Natural killer cell (primary cell): ENCODE measurements at places on chromosomes 12 and 14.

DNA sequence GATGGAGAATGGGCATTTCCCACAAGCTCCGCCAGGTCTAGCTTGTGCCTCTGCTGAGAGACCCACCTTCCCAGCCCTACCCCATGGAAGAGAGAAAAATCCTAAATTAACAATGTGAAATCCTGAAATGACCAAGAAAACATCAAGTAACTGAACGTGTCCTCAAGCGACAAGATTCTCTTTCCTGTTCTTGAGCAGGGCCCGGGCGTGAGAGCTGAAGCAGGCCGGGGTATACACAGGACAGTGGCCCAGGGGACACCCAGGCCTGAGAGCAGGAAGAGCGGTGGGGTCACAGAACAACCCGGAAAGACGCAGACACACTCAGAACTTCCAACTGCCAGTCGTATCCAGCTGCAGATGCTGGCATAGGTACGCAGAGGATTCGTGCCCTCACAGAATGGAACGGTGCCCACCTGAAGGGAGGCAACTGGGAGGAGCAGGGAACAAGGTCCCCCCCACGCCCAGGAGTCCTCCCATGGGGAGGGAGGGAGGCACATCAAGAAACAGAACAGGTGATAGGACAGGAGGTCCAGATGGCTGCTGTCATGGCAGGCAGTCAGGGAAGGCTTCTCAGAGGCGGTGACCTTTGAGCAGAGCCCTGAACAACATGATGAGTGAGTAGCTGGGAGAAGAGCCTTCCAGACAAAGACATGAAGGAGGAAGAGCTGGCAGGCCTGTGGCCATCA, 9.1 kb downstream of the RIMBP2 start:
- DNase-seq: no peak

DNA sequence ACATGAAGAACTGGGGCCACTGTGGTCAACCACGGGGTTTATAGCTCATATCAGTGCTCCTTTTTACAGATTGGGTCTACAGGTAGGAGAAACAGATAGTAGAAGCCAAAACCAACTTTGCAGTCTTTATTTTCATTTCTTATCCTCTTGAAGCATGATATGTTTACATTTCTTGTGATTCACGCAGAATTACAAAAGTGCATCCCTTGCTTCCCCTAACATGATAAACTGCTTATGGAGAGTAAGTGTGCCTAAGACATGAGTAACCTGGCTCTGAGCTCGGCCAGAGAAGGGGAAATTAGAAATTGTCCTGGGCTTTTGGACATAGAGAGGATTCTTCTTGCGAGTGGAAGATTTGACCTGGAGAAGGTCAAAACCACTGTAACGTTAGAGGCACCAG, 18.4 kb downstream of the PWP1 start:
- DNase-seq: no peak

- DNase-seq: no peak
Measured at GRCh38 chr14:90760078-90760444, 56.2 kb downstream of the TTC7B start.

GRCh38 chr12:110600254-110600653, 13.7 kb upstream of the TCTN1 start:
- DNase-seq: no peak

- DNase-seq: no peak
Measured at GRCh38 chr14:41773536-41774279, 167.0 kb downstream of the LRFN5 start.

DNA sequence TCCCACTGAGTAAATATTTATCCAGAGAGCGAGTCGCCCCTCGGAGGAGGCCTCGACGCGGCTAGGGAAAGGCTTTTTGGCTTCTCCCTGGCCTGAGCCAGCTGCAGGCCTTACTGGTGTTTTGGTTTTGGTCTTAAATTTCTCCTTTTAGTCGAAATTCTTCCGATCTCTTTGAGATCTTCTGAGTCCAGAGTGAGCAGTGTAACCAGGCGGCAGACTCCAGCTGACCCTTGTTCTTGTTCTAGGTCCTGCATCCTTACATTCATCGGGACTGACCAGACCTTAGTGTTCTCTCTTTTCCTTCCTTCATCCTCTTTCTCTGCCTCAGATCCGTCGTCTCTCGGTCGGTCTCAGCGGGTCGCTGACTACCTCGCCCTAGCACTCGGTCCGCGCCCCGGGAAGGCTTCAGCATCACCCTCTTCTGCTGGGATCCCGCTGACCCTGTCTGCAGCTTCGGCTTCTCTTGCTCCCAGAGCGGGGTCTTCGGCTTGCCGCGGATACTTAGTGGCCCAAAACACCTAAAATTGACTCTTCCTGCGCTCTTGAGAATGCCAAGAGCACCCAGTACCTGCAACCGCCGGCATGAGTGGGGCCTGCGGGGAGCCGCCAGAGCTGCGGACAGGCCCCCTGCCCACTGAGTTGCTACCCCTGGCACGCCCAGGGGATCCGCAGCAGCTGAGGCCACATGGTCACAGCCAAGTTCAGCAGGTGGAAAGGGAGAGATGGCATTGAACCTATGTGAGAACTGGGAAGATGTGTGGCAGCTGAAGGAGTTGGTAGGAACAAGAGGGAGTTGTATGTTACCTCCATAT, 2.4 kb upstream of the PAX9 start:
- DNase-seq: no peak

GRCh38 chr12:116537101-116537904, 21.9 kb upstream of the MAP1LC3B2 start:
- DNase-seq: peak; percentile 31

DNA sequence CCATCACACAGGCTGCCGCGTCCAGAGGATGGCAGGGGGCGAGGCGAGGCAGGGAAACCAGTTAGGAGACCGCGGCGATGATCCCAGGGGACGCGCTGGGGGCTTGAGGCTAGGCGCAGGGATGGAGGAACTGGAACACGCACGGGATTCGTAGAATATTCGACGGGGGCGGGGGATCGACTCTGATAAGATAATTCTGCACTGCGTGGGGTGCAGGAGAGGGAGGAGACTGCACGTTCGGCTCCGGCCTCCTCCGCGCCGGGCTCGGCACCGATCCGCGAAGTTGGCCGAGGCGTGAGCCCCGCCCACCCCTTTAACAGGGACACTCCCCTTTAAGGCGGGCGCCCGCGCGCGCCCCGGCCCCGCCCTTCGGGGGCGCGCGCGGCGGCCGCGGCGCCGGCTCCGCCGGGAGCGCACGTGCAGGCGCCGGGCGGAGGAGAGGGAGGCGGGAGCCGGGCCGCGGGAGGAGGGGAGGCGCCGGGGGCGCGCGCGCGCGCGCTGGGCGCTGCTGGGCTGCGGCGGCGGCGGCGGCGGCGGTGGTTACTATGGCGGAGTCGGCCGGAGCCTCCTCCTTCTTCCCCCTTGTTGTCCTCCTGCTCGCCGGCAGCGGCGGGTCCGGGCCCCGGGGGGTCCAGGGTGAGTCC, at the start of gene ACVR1B:
TSS of gene ACVR1B (plus strand) at position 501 of the 644 bp plus-strand sequence. CDS start at position 546, 45 bp downstream.
- DNase-seq: peak; percentile 79

- no peak for DNase-seq
Measured at GRCh38 chr14:73264080-73264884, 27.0 kb downstream of the PAPLN start.

- no peak for DNase-seq
Measured at GRCh38 chr12:124519746-124520145, 47.7 kb downstream of the NCOR2 start.

DNA sequence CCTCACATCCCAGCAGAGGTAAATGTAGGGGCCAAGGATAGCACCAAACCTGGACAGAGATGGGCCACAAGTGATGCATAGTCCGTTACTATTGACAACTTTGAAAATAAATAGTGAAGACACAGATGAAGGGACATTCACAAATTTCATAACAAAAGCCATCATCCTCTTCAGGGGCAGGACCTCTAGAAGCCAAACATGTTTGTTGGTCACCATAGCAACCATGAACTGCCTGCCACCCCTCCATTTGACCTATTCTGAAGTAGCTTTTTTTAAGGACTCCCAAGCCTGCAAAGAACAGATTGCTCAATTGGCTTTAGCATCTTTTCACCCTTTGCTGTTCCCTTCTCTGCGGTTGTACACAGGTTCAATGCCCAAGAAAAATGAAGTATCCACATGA, 35.7 kb upstream of the MDM1 start:
- peak; percentile 30 for DNase-seq

DNA sequence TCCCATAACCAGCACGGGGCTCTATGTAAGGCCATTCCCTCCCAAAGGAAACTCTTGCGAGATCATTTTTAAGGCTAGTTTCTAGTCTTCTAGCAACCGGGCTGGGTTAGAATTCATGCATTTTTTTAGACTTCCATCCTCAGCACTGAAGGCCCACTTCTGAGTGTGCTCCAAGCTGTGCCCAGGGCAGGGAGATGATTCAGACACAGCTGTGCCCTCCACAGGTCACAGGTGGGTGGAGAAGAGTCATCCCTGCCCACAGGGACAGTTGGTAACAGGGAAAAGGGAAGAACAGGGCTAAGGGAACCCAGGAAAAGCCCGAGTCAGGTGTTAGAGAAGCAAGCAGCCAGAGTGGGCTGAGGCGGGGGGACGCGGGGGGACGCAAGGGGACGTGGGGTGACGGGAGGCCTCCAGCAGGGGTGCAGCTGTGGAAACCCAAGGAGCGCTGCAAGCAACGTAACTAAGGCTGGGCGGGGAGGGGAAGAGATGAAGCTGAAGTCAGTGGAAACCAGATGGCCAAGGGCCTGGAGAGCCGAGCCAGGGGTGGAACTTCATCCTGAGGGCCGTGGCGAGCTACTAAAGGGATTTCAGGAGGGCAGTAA, 27.2 kb upstream of the PPP2R5C start:
- no peak for DNase-seq

DNA sequence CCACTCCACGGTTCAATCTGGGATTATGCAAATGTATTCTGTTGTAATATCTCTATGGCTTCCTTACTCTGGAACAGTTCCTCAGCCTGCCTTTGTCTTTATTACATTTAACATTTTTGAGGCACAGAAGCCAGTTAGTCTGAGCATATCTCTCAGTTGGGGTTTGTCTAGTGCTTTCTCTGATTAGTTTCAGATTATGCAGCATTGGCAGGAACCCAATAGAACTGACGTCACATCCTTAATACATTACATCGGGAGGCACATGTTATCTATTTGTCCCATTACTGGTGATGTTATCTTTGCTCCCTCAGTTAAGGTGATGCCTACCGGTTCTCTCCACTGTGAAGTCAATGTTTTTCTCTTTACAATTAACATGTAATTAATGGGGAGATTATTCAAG, 62.4 kb downstream of the PPM1A start:
- DNase-seq: no peak

DNA sequence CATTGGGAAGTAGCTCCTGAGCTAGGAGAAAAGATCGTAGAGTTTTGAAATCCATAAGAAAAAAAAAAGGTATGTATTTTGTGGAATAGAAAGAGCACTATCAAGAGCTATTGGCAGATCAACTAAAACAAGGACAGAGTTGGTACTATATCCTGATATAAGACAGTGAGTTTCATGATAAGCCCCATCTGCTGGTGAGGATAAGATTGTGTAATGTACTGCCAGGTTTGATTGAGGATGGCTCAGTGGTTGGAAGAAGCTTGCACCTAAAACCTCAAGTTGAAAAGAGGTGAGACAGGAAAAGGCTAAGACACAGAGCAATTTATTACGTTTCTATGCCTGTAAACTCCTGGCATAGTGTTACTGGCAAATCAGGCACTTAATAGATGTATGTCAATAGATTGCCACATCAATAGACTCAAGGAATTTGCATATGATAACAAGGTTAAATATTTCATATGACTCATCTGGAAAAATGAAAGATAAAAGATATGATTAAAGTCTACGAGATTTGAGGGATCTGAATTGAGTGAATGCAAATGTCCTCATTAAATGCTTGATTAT, 525.6 kb downstream of the FLRT2 start:
- no peak for DNase-seq

DNA sequence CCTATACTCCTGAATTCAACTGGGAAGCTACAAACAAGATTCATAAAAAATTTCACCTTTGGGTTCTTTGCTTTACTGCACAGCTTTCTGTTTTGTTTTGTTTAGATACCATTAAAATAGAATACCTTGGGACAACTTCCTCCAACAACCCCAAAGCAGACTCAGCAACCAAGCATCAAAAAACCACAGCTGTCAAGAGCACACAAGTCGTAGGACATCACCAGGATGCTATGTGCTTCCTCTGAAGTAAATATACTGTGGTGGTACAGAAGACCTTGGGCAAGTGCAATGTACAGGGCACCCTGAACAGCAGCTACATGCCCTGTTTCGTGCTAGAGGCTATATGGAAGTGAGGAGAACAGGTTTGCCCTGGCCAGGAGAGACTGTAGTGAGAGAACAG, 359.3 kb downstream of the BCL11B start:
- DNase-seq: peak; percentile 52

DNA sequence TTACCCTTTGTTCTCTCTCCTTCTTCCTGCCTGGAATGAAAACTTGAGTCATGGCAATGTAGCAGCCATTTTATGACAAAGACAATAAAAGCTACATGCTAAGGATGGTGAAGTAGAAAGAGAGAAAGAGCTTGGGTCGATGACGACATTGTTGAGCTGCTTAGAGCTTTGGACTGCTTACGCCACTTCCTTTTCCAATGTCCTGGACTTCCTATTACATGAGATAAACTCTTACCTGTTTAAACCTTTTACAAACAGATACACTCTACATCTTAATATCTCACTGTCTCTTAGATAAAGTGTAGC, 70.1 kb downstream of the PEBP1 start:
- no peak for DNase-seq

DNA sequence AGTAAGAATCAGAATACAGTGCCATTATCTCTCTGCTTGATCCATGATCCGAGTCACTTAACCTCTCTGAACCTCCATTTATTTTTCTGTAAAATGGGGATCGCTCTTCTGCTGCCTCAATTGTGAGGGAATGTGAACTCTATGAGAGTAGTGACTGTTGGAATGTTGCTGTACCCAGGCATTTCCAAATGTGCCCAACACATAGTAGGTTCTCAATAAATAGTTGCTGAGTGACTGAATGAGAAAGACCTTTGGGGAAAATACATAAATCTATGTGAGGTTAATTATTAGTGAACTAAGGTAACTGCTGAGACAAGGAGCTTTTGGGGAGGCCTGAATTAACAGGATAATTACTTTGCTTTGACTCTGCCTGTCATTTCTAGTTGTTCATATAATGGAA, 33.9 kb upstream of the NR1H4 start:
- DNase-seq: no peak

GRCh38 chr14:85731186-85731585, 201.2 kb downstream of the FLRT2 start:
- DNase-seq: no peak

DNA sequence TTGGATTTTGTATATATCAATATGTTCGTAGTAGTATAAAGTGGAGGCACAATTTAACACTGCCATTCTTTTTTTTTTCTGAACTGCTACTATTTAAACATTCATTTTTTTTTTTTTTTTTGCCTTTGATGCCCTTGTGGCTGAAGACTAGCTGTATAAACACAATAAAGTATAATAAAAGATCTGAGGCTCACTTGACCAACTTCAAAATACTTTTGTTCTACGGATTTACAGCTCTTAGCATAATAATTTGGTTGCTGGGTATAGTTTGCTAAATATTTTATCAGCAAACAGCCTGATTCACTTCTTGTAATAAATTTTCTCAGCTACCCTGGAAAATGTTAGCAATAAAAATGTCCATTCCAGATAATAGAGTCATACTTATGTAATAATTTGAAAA, 128.3 kb downstream of the KCNC2 start:
- no peak for DNase-seq

- DNase-seq: no peak
Measured at GRCh38 chr12:91781114-91781513, 364.5 kb downstream of the BTG1 start.

- DNase-seq: no peak
Measured at GRCh38 chr12:4789776-4790175, 69.6 kb downstream of the GALNT8 start.
